ENCODE measurements at places on chromosomes 6 and 20.

DNA sequence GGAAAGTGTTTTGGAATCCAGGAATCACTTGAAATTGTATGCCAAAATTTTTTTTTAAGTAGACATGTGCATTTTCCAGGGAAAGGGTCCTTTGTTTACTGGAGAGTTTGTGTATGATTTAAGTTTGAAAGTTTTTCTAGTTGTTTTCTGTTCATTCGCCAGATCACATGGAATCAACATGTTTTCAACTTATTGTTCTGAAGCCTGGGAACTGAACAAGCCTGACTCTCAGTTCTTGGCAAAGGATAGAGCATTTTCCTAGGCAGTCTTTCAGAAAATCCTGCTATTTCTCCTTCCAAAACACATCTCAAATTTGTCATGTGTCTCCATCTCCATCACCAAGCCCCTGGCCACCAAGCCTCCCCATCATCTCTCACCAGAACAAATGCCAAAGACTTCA, 374.8 kb downstream of the MAFB start:
- no peak for DNase-seq

- no peak for DNase-seq
Measured at GRCh38 chr20:51616060-51616459, 73.5 kb upstream of the NFATC2 start.

- no peak for DNase-seq
Measured at GRCh38 chr6:162306616-162307015, 420.9 kb downstream of the PRKN start.

- DNase-seq, result no peak
Measured at GRCh38 chr6:21381331-21381963, 212.1 kb upstream of the SOX4 start.

DNA sequence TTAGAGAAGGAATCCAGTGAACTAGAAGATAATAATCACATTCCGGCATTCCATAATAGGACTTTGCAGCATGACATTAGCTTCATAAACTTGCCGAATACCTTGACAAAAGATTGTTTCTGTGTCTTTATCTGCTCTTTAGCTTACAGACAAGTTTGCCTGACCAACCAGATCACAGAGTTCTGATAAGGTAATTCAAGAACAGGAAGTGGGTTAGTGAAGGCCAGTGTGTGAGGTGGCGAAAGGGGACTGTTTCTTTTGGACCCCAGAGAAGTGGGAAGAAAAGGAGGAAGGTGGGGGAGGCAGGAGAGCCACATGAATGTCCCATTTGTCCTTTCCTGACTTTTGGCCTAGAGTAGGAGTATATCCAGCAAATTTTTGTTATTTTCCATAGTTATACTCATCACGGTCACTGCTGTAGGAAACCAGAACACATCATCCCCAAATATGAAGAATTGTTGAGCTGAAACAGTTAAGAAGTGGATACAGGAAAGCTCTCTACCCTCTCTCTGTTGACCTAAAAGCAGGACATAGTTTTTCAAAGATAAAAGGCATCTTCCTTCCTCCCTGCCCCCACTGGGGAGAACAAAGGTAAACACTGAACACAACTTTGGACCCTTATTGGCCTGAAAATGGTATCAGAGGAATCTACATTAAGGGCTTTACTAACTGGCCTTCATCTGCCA, 72.4 kb upstream of the TNFAIP3 start:
- no peak for DNase-seq

- DNase-seq, result no peak
Measured at GRCh38 chr6:113006494-113006893, 659.4 kb downstream of the RFPL4B start.

DNA sequence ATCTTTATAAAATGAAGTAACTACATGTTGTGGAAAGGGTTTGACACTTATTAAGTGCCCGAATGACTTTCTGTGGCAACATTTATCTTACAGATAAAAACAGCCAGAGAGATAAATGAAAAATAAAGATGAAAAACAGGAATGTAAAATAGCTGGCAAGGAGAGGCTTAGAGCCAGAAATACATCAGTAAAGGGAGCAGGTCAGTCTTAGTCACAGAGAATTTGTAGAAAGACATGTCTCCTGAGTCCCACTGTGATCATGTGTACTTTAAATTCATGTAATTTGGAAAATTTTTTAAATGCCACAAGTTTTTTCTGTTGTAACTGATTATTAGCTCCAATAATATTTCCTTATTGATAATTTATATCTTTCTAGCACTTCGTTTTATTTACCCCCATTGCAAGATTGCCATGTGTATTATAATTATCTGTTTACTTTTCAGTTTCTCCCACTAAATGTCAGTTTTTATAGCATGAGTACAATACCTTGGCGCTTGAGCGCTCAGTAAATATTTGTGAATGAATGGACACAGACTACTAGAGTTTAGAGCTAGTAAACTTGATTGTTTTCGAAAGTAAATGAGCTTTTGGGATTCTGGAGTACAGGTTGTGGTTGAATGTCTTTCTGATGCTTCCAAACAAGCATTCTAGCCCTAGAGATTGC, 15.2 kb downstream of the TAB2 start:
- DNase-seq, result peak; percentile 63

- no peak for DNase-seq
Measured at GRCh38 chr6:33008944-33009861, at the start of gene HLA-DOA. Gene HLA-DOA (minus strand): TSS chr6:33009591.

- DNase-seq, result no peak
Measured at GRCh38 chr20:37308086-37309050, 18.9 kb downstream of the MANBAL start.

- no peak for DNase-seq
Measured at GRCh38 chr6:164926686-164927085, 382.7 kb downstream of the C6orf118 start.

DNA sequence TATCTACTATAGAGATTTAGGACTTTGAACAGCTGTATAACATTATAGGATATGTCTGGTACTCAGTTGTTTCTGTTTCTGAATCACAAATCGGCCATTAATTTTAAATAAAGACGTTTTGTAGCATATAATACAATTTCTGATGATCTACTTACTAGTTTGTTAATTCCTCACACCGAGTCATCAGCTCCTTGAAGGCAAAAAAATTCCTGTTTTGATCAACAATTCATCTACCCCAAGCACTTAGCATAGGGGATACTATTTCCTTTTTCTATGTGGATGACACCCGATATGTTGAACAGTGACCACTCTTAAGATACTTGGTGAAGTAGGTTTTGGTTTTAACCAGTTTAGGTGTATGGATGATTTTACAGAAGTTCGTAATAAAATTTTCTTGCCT, 107.3 kb downstream of the NCOA3 start:
- DNase-seq, result no peak

DNA sequence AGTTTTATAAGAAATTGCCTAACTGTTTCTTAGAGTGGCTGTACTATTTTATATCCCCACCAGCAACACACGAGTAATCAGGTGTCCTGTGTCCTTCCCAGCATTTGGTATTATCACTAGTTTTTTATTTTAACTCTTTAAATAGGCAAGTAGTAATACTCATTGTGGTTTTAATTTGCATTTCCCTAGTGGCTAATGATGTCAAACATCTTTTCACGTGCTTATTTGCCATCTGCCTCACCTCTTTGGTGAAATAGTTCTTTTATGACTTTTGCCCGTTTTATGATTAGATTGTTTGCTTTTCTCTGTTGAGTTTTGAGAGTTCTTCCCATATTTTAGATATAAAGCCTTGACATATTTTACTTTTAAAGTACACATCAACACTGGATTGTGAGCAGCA, 57.8 kb downstream of the GCLC start:
- no peak for DNase-seq

GRCh38 chr20:11112832-11113231, 439.0 kb upstream of the JAG1 start:
- DNase-seq, result no peak

- no peak for DNase-seq
Measured at GRCh38 chr6:134093007-134093573, 40.7 kb upstream of the SLC2A12 start.

- no peak for DNase-seq
Measured at GRCh38 chr20:7818477-7818876, 121.8 kb downstream of the HAO1 start.

DNA sequence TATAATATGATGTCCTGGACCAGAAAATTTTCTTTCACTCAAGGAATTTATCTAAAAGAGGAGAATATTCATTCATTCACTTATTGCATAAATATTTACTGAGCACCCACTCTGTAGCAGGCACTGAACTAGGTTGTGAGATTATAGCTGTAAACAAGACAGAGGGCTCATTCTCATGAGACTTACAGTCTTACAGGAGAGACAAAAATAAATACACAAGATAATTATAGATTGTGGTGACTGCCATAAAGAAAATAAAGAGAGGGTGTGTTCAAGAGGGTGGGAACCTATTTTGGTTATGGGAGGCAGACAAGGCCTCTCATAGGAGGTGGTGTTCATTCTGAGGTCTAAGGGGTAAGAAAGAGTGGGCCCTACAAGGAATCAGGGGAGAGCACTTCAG, 109.9 kb upstream of the SUPT3H start:
- no peak for DNase-seq

DNA sequence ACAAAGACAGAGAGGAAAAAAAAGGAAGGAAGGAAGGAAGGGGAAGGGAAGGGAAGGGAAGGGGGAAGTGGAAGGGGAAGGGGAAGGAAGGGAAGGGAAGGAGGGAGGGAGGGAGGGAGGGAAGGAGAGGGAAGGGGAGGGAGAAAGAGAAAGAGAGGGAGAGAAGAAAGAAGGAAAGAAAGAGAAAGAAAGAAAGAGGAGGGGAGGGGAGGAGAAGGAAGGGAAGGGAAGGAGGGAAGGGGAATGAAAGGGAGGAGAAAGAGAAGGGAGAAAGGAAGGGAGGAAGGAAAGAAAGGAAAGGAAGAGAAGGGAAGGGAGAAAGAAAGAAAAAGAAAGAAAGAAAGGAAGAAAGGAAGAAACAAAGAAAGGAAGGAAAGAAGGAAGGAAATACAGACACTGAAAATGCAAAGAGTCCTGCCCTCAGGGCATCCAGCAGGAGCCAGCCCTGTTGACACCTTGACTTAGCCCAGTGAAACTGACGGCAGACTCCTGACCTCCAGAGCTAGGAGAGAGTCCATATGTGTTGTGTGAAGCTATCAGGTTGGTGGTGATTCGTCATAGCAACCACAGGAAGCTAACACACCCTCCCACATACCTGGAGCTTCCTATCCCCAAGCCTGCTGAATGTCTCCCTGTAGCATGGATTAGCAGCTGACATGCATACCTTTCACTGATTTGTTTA, 58.7 kb upstream of the SULF2 start:
- no peak for DNase-seq

- no peak for DNase-seq
Measured at GRCh38 chr20:50858525-50858924, 63.7 kb downstream of the BCAS4 start.

DNA sequence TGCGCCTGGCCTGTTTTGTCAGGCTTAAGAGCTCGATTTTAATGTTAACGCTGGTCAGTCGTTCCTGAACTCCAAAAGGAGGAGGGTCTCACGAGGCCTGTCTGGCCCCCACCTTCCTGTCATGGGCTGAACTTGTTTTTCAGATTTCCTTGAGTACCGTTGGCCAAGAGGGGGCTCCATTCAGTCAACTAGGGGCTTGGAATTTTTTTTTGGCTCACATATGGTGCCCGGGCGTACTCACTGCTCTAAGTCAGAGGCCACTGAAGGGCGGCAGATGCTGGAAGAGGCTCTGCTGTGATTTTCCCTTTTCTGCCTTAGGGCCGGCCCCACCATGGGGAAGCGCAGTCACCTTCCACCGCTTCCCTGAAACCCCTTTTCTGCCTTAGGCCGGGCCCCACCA, 6.9 kb upstream of the BIRC7 start:
- DNase-seq, result no peak

GRCh38 chr6:30037182-30037788, 23.8 kb upstream of the POLR1H start:
- no peak for DNase-seq
